GM23338 (cell line): ENCODE measurements at places on chromosomes 5 and 9.

DNA sequence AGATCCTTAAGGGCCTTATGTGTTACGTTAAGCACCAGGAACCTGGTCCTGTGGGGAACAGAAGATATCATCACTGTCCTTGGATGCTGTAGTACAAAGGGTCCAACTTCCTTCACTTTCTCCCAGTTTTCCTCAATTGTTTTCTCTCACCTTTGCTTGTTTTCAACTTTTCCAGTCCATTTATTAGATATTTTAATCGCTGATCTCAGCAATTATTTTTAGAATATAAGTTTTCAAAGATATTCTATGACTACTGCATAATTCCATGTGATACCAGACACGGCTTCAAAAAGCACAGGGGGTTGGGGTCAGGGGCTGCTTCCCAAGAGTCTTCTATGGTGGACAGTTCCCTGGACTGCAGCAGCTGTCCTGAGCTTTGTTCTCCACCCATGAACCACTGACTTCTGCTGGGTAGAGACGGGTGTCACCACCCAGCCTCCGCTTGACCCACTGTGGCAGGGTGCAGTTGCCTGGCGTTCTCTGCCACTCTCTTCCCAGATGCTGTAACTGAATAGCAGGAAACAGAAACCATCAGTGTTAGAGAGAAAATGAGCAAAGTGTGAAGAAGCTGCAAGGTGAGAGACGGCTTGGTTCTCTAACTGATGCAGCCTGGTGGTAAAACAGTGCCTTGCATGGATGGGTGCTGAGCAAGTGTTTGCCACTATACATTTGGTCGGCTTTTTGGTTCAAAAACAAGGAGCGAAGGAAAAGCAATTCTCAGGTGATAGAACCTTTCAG lies 383.0 kb downstream of the RAB3C start:
- peak; percentile 17 for DNase-seq

GRCh38 chr5:124451721-124452383 lies 294.6 kb downstream of the ZNF608 start:
- DNase-seq: no peak

GRCh38 chr5:111950660-111951059 lies 193.7 kb upstream of the NREP start:
- DNase-seq: no peak

GRCh38 chr5:105230516-105231157 lies 1668.0 kb upstream of the NUDT12 start:
- no peak for DNase-seq

GRCh38 chr5:86570427-86571083 lies 47.2 kb upstream of the COX7C start:
- no peak for DNase-seq

GRCh38 chr9:75101004-75101588 lies 12.8 kb downstream of the OSTF1 start:
- peak; percentile 15 for DNase-seq

- DNase-seq: no peak
Observed at GRCh38 chr9:124584631-124585030, 77.4 kb upstream of the NR5A1 start.

- no peak for DNase-seq
Observed at GRCh38 chr9:93376411-93376810, 75.1 kb upstream of the FAM120A start.

- DNase-seq: no peak
Observed at GRCh38 chr5:84589926-84590325, 205.2 kb upstream of the EDIL3 start.

DNA sequence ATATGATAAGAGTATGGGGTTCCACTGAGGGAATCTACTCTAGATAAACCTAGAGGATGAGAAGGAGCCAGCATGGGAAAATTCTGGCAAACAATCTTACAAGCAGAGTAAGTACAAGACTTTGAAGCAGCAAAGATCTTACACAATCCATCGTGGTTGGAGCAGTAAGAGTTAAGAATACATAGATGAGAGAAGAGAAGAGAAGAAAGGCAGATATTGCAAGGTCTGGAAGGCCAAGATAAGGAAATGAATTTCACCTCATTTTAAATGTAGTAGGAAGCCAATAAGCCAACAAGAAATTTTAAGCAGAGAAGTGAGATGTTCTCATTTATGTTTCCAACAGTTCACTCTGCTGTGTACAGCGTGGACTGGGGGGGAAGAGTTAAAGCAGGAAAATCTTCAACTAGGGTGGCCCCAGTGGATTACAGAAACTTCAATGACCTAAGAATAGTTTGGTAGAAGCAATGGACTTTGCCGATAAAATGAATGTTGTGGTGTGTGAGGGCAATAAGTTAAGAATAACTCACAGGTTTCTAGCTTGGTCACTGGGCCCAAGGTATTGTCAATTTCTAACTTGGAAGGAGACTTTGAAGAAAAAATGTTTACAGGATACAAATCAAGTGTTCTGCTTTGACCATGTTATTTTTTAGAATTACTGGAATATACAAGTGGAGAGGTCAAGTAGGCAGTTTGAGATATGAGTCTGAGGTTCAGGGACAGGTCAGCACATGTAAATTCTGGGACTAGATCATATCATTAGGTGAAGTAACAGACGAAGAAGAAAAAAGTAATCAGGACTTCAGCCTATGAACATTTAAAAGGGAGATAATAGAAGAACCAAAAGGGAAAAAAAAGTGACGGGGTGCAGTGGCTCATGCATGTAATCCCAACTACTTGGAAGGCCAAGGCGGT lies 12.1 kb upstream of the ISOC1 start:
- DNase-seq: no peak
